ENCODE measurements at places on chromosomes 6 and 20.
A peak's percentile ranks its signal among the peaks of the same experiment; 100 is the strongest.

DNA sequence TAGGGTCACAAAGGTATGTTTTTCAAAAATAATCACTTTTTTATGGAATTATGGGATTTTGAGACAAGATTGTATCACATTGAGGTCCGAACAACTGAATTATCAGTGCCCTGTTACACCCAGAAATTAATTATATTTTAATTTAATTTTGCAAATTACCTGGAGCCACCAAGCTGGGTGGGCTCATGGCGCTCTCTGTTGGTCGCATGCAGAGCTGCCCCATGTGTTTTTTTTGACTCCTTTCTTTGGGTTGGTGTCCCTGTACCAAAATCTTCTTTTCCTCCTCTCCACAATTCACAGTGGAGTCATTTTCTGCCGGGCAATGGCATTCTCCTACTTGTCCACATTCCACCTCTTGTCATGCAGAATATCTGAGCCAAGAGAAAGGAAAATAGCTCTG, 38.9 kb upstream of the FRMD1 start:
- no peak for DNase-seq

DNA sequence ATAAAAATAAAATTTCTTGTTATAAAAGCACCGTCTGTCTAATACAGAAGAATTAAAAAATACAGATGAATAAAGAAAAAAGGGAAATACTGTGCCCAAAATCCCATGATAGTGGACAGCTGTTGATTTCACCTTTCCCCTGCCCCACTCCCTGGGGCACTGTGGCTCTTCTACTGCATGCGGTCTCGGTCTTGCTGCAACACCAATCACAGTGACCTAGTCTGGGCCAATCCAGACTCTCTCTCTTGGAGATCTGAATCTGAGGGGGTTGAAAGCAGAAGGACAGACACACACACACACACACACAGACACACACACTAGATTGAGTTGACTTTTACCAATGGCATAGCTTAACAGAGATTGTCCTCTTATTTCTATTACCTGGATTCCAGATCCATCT, 70.5 kb upstream of the FYN start:
- DNase-seq, result no peak

DNA sequence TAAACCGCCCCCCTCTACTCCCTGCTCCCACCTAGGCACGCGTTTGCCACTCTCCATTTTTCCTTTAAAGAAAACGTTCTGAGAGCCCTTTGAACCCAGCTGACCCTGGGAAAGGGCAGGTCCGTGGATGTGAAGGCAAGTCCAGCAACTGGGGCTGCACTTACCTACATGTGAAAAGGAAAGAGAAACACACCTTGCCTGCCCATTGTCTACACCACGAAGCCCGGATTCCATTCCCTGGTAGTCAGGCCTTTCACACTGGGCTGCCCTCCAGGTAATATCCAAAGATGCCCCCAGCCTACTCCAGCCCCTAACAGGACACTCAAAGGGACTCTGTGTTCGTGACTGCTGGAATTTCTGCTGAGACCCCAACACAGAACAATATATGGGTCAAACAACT, 94.4 kb downstream of the CD83 start:
- no peak for DNase-seq

DNA sequence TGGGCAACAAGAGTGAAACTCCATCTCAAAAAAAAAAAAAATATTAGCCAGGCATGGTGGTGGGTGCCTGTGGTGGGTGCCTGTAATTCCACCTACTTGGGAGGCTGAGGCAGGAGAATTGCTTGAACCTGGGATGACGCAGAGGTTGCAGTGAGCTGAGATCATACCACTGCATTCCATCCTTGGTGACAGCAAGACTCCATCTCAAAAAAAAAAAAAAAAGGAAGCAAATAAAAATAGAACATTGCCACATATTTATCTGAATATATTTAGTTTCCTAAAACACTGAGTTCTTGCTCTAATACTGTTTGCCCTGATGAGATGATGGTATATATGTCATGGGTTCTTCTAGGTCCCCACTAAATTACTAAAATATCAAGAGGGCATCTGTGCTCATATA, 28.4 kb downstream of the CASP8AP2 start:
- DNase-seq, result no peak

GRCh38 chr20:47362361-47363219, 6.1 kb upstream of the ZMYND8 start:
- DNase-seq, result no peak

GRCh38 chr6:34425498-34426410, at the start of gene RPS10:
Gene RPS10, minus strand, starts transcription at chr6:34426069. Its CDS starts 848 bp downstream, at chr6:34425221.
- DNase-seq, result peak; percentile 93

DNA sequence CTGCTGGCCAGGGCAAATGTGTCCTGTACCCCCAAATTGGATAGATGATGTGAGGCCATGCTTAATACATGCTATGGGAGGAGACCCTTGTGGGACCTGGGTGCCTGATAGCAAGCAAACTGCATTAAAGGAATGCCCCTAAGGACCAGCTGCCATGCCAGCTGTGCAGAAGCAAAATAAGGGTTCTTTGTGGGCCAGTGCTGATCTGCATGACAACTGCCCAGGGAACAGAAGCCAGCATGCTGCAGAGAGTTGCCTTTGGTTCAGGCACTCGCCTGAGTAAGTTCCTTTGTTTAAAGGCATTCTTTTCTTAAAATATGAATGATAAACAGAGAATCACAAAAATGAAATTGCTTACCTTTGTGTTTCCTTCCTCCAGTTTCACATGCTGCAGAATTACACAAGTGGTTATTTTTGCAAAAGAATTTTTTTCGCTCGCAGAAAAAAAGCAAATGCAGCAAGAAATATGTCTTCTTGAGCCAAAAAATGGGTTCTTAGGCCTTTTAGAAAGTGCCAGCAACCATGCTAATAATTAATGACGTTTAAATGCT, 6.9 kb upstream of the SYNDIG1 start:
- peak; percentile 67 for DNase-seq

DNA sequence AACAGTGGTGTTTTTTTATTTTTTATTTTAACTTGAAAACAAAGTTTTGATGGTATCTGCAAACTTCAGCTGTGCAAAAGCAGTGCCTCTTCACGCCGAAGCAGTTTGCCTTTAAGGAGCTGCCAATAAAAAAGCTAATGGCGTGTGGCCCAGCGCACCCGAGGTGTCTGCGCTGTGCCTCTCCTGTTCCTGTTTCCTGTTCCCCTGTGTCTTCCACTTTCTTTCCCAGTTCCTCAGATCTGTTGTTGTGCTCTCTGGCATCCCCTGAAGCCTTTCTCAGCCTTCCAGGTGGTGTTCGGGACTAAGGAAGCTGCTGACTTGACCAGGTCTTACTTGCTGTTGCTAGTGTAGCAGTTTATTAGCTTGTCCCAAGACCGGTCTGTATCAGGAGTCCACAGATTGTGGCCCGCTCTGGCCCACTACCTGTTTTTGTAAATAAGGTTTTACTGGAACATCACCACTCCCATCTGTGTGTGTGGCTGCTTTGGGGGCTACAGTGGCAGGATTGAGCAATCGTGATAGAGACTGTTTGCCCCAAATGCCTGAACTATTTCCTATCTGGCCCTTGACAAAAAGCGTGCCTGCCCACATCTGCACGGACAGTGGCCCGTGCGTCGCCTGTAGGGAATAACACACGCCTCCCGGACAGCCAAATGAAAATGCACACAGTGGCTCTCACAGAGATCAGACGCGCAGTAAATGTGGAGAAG, 178.3 kb downstream of the TMEM242 start:
- DNase-seq, result no peak

DNA sequence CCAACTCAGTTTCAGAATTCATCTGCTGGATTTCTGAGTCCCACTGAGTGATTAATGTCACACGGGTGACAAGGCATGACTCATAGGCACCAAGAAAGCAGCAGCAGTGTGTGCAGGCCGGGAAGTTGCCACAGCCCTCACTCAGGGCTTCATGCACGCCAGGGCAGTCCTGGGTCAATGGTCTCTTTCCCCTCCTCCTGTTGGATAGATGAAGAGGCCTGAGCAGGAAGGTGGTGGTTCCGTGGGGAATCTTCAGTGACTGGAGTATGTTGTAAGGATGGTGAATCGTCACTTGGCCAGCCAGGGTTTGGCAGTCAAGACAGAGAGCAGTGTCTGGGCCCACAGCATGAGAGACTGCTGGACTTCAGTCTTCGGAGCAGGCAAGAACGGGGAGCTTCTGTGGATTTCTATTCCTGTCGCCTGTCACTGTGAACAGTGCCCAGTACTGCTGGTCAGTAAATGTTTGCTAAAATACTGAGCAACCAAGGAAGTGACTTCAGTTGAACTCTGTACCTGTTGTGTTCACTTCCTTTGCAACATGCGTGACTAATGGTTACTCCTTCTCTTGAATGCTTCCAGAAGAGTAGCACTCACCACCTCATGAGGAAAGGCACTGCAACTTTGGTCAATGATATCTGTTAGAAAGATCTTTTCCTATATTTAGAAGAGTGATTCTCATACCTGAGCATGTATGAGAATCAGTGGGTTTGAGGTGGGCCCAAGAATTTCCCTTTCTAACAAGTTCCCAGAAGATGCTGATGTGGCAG, 62.0 kb upstream of the CD93 start:
- DNase-seq, result no peak

DNA sequence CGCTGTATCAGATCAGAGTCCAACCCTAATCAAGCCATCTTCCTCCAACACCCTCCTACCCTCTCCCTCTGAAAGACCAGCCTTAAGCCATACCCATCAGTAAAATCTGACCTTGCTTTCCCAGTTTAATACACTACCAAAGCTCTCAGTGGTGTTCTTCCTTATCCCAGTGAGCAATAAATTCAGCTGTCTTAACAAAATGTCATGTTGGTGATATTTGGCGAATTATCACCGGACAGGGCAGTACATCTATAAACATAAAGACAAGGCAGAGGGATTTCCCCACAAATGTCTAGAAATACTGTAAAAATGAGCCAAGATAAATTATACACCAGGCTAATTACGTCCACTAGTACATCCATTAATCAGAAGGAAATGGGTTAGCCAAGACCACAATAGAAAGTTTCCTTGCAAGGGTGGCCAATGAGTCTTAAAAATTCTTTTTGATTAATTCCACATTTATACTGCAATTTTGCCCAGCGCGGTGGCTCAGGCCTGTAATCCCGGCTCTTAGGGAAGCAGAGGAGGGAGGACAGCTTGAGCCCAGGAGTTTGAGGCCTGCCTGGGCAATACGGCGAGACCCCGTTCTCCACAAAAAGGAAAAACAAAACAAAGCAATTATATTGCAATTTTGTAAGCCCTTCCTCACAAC, 905 bp downstream of the RARS2 start:
- no peak for DNase-seq

- no peak for DNase-seq
Measured at GRCh38 chr6:4801491-4802110, 25.4 kb downstream of the CDYL start.

DNA sequence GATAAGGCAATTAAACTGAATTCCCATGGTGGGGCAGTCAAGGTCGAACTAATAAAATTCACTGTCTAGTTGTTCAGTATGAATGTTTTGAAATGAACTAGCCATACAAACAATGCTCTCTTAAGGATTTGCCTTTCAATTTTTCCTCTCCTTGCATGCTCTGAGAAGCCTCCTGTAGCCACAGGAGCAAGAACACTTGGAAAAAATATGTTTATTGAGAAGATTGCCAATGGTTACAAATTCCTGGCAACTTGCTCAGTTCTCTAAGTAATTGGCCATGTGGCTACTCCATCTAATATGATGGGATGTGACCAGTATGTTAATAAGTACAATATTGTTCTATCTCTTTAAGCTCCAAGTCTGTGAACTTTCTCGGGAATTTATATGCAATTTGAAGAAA, 49.4 kb downstream of the FUT9 start:
- no peak for DNase-seq

DNA sequence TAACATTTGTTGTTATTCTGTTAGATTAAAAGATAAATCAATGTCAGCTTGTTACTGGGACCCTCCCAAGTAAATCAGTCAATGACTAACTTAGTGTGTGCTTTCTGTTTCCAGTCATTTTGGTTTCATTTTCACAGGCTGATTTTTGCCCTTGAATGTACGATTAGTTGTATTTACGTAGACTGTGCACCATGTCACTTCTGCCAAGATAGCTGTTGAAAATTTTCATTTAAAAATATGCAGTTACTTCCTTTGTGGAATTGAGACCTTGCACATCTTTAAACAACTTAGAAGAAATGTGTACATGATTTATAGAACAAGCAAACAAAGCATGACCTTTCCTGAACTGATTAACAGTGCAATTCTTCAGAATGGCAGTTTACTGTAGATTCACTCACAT, 944.8 kb upstream of the CITED2 start:
- no peak for DNase-seq

DNA sequence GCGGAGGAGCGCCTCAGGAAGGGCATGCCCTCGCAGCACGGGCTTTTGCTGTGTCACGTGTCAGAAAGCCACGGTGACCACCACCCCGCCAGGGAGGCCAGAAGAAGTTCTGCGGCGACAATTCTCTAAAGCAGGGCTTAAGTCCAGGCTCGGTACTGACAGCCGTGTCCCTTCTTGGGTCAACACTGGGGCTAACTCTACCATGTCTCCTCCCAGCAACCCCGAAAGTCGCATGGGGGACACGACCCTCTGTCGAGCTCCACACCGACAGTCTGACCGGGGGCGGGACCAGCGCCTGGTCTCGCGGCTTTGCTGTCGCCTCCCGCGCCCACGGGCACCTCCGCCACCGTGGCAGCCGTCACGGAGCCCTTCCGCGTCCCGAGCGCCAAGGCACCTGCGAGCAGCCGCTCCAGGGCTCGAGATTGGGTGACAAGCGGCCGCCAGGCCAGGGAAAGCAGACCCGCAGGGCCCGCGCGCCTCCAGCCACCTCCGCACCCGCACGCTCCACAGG, 534 bp downstream of the NANP start:
- DNase-seq, result peak; percentile 50

- DNase-seq, result no peak
Measured at GRCh38 chr6:34961574-34961973, 72.5 kb downstream of the ANKS1A start.

DNA sequence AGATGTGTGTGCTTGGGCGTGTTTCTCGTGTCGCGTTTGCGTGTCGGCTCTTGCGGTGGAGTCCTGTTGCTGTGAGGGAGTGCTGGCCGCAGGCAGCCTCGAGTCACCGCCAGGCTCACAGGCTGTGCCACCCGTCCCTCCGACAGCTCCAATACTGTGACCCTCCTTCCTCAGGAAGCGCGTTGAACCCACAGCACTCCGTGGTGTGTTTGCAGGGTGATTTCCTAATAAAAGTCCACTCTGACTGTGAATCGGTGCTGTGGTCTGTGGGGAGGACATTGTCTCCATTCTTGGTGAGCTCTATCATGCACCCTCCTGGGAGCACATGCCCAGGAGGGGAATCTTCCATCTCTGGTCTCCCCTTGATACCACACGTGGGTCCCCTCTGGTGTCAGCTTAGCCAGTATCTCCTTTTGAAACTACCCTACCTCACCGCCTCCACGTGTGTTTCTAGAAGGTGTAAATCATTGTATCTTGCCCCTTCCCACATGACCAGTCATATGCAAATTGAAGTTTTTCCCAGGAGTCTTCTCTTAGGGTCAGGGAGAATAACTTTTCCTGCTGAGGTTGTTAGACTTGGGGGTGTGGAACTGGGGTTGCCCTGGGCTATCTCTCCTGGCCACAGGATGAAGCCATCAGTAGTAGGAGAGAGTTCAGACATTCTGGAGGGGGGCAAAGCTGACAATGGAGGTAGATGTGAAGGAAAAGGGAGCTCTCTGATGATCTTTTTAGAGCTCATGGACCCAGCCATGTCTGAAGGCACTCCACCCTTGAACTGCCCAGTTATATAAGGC, 13.3 kb upstream of the PCMTD2 start:
- no peak for DNase-seq

All from dorsolateral prefrontal cortex (tissue), 122 donors.